ENCODE measurements at places on chromosomes 16 and 17.

GRCh38 chr17:82103553-82104451, 5.8 kb upstream of the FASN start:
- peak overlapping the region; percentile 99 for H3K27ac ChIP-seq
- H3K36me3 ChIP-seq = no peaks in the 10 kb centered on the region
- peak; percentile 93 for DNase-seq
- peaks cover 75% of the 10 kb centered on the region for H3K4me1 ChIP-seq
- no peak overlapping the region for H3K4me3 ChIP-seq
- H3K27me3 ChIP-seq = no peaks in the 10 kb centered on the region

DNA sequence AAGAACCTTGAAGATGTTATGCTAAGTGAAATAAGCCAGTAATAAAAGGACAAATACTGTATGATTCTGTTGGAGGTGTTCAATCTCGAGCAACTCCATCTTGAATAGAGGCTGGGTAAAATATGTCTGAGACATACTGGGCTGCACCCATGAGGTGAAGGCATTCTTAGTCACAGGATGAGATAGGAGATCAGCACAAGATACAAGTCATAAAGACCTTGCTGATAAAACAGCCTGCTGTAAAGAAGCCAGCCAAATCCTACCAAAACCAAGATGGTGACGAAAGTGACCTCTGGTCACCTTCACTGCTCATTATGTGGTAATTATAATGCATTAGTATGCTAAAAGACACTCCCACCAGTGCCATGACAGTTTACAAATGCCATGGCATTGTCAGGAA, 98.1 kb downstream of the RGS9 start:
- H3K4me1 ChIP-seq = no peaks in the 10 kb centered on the region
- H3K4me3 ChIP-seq = no peak overlapping the region
- no peak for DNase-seq

- H3K4me1 ChIP-seq = no peaks in the 10 kb centered on the region
- no peak for DNase-seq
- H3K4me3 ChIP-seq = no peak overlapping the region
- no peaks in the 10 kb centered on the region for H3K36me3 ChIP-seq
Measured at GRCh38 chr16:72471317-72471924, 299.5 kb upstream of the PMFBP1 start.

DNA sequence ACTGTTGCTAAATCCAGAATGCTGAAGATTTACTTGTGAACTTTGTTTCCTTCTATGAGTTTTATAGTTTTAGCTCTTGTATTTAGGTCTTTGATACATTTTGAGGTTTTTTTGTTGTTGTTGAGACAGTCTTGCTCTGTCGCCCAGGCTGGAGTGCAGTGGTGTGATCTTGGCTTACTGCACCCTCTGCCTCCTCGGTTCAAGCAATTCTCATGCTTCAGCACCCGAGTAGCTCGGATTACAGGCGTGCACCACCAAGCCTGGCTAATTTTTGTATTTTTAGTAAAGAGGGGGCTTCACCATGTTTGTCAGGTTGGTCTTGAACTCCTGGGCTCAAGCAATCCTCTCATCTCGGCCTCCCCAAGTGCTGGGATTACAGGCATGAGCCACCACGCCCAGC, 14.4 kb downstream of the TENT4B start:
- no peak for DNase-seq
- no peak overlapping the region for H3K4me3 ChIP-seq
- H3K27ac ChIP-seq = no peak overlapping the region
- H3K27me3 ChIP-seq = no peaks in the 10 kb centered on the region
- H3K4me1 ChIP-seq = no peaks in the 10 kb centered on the region

DNA sequence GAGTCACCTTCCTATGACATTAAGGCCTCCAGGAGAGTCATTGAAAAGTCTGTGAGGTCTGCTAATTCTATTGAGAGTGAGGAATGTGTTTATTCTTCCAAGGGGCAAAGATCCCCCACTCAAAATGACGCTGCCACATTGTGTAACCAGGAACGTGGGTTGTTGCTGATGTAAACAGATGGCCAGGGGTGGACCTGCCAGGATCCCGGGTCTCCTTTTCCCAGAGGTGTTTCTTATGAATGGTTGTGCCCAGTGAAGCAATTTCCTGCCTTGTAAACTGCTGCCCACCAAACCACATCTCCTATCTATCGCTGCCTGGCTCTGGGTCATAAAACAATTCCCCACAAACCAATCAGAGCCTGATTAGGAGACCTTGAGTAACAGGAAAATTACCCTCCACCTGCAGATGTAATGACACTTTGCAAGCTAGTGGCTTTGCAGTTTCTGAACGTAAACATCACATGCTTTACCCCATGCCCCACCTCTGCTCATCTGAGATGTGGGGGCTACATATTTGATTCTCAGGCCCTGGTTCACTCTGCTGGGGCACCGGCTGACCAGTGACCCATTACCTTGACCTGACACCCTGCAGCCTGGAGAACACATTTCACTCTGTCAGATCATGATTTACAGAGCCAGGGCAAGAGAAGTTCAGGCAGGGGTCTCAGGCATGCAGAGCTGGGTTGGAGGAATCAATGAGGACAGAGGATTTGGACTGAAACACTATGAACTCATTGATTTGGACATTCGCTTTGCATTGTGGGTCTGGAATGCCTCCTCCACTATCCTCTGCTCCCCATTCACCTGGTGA, 33.1 kb upstream of the DDX52 start:
- no peak for DNase-seq
- no peaks in the 10 kb centered on the region for H3K4me1 ChIP-seq
- no peak overlapping the region for H3K27ac ChIP-seq

GRCh38 chr16:67181346-67181745, 2.4 kb downstream of the MATCAP1 start:
- peaks cover 21% of the 10 kb centered on the region for H3K4me1 ChIP-seq
- no peak overlapping the region for H3K4me3 ChIP-seq
- no peaks in the 10 kb centered on the region for H3K27me3 ChIP-seq
- DNase-seq = no peak

DNA sequence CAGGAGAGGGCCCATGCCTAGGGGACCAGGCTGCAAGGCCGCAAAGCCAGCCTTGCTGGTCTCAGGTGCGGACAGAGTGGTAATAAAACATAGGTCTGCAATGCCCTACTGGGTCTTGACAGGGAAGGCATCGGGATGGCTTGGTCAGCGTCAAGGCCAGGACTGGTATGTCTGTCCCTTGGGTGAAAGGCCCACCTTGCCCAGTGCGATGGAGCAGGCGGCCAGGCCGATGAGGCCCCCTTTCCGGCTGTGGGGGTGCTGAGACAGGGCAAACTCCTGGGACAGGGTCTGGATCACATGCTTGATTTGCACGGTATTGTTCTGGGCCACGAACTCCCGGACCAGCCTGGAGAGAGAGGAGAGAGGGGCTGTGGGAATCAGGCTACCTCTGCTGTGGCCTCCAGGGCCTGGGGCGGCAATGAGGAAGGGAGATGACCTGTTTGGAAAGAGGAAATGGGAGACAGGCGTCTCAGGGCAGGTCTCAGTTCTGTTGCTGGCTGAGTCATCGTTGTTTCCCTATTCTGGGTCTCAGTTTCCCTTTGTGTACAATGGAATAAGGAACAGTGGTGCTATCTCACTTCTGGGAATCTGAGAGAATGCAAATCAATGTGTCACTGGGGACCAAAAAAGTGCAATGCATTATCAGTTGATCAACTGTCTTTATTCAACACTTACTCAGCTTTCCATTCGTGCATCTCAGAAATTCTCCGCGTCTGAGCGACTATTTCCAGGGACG, 14.8 kb downstream of the VAC14 start:
- peaks cover 6% of the 10 kb centered on the region for H3K36me3 ChIP-seq
- peaks cover 4% of the 10 kb centered on the region for H3K4me1 ChIP-seq
- no peak overlapping the region for H3K27ac ChIP-seq
- no peak for DNase-seq
- H3K4me3 ChIP-seq = no peak overlapping the region

DNA sequence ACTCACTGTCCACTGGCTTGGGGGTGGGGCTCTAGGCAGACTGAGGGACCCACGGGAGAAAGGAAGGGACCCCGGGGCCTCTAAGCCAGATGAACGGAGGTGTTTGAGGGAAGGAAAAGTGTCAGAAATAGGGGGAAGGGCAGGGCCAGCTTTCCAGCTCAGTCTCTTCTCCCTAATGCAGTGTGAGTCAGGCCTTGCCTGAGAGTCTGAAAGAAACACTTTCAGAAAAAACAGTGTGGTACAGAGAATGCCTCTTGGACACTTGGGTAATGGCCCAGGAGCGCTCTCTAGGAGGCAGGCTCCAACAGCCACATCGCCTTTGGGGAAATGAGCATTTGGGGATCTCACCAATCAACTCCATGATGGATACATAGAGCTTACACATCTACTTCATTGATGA, 46.9 kb downstream of the NDEL1 start:
- no peak for DNase-seq
- peaks cover 4% of the 10 kb centered on the region for H3K36me3 ChIP-seq
- H3K4me3 ChIP-seq = no peak overlapping the region

GRCh38 chr17:18011286-18011685, 27.7 kb downstream of the ATPAF2 start:
- H3K4me1 ChIP-seq = no peaks in the 10 kb centered on the region
- no peak for DNase-seq
- no peaks in the 10 kb centered on the region for H3K27me3 ChIP-seq
- H3K36me3 ChIP-seq = no peaks in the 10 kb centered on the region
- no peak overlapping the region for H3K27ac ChIP-seq

- peak overlapping the region; percentile 95 for H3K27ac ChIP-seq
- H3K4me1 ChIP-seq = no peaks in the 10 kb centered on the region
- no peaks in the 10 kb centered on the region for H3K36me3 ChIP-seq
Measured at GRCh38 chr17:35088356-35088880, 24.9 kb upstream of the RFFL start.

DNA sequence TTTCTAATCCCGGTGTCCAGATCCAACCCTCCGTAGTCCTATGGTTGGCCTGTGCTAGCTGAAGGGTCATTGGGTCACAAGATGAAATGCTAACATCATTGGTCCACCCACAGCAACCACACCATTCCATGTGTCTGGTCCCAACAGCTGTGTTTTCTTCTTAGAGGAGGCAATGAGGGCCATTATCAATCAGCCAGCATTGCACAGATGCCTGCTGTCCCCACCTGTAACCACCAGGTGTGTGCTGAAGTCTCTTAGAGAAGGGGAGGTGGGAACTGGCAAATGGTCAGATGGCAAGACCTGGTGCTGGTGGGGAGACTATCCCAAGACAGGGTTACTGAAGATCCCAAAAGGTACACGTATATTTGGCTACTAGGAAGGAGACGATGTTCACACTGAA, 37.4 kb downstream of the HIC1 start:
- no peak overlapping the region for H3K4me3 ChIP-seq
- H3K27ac ChIP-seq = no peak overlapping the region
- H3K4me1 ChIP-seq = peaks cover 6% of the 10 kb centered on the region
- H3K27me3 ChIP-seq = no peaks in the 10 kb centered on the region
- no peak for DNase-seq

DNA sequence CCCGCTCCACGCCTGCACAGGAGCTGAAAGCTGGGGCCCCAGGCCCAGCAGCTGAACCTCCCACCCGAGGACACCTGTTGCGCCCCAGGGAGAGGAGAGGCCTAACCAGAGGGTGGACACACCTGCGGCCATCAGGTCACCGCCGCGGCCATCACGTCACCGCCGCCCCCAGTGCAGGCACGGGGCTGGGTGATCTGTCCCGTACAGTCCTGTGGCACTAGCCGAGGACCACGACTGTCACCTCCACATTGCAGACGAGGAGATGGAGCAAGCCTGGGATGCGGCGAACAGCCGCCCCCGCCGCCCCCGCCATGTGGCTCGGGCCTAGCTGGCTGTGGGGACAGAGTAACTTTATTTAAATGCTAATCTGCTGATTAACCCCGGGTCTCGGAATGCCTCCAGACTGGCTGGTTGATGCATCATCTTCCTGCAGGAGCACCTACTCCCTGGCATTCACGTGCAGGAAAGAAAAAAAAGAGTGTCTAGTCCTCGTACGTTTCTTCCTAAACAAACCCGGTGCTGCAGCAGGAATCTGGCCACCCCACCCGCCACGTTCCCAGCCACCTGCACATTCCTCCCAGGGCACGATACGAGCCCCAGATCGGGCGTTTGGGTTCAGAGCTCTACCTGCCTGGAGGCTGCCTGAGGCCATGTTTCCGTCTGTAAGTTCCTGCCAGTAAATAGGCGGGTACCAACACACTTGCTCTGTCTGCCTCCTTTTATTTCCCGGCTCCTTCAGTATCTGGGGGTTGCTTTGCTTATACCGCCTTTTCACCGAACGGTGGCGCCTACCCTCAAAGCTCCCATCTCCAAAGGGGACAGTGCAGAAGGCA, 29.9 kb downstream of the PIEZO1 start:
- no peaks in the 10 kb centered on the region for H3K27me3 ChIP-seq
- peak; percentile 42 for DNase-seq
- H3K4me3 ChIP-seq = no peak overlapping the region
- no peaks in the 10 kb centered on the region for H3K36me3 ChIP-seq
- peaks cover 23% of the 10 kb centered on the region for H3K4me1 ChIP-seq

GRCh38 chr17:50258647-50259476, 15.4 kb upstream of the TMEM92 start:
- no peaks in the 10 kb centered on the region for H3K27me3 ChIP-seq
- H3K27ac ChIP-seq = no peak overlapping the region
- no peak overlapping the region for H3K4me3 ChIP-seq
- DNase-seq = no peak
- no peaks in the 10 kb centered on the region for H3K4me1 ChIP-seq

DNA sequence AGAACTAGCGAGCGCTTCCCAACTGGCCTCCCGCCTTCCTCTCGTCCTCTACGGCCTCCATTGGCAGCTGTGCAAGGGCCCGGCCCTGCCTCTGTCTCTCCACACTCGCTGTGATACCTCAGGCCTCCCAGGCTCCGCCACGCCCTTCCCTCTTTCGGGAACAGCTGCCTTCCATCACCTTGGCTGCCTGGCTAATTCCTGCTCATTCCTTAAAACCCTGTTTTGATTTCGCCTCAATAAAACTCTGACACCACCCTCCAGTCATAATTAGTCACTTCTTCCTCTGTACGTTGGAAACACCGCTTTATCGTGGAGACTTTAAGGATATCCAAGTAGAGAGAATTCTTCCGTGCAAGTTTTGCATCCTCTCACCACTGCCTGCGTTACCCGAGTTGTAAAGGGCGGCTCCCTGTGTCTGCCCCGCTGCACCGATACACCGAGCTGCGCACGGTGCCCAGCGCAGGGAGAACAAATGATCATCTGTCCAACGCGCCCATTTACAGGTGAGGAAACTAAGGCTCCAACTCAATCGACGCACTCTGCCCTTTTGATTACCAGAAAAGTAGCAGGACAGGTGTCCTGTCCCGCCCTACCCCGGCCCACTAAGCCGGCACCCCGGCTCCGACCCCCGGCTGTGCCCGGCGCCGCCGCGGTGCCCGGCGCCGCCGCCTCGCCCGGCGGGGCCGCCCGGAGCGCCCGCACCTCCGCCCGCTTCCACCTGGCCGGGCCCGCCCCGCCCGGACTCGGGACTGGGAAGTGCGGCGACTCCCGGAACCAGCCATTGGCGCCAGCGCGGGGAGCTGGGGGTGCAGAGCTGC, 139.7 kb downstream of the SEC14L1 start:
- peaks cover 5% of the 10 kb centered on the region for H3K4me1 ChIP-seq
- no peak overlapping the region for H3K27ac ChIP-seq
- H3K4me3 ChIP-seq = peak overlapping the region; percentile 54
- no peaks in the 10 kb centered on the region for H3K36me3 ChIP-seq

DNA sequence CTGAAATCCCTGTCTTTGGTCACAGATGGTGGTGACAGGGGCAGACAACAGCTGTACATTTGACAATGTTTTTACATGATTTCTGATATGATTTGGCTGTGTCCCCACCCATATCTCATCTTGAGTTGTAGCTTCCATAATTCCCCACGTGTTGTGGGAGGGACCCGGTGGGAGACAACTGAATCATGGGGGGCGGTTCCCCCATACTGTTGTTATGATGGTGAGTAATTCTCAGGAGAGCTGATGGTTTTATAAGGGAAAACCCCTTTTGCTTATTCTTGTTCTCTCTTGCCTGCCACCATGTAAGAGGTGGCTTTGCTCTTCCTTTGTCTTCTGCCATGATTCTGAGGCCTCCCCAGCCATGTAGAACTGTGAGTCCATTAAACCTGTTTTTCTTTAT, 353.9 kb downstream of the CPPED1 start:
- H3K4me3 ChIP-seq = no peak overlapping the region
- H3K36me3 ChIP-seq = no peaks in the 10 kb centered on the region
- no peak overlapping the region for H3K27ac ChIP-seq
- DNase-seq = no peak
